Foreskin keratinocyte (primary cell): ENCODE measurements at places on chromosomes 7 and 10.

GRCh38 chr10:30247704-30248103 lies 101.4 kb downstream of the MTPAP start:
- no peak for DNase-seq

DNA sequence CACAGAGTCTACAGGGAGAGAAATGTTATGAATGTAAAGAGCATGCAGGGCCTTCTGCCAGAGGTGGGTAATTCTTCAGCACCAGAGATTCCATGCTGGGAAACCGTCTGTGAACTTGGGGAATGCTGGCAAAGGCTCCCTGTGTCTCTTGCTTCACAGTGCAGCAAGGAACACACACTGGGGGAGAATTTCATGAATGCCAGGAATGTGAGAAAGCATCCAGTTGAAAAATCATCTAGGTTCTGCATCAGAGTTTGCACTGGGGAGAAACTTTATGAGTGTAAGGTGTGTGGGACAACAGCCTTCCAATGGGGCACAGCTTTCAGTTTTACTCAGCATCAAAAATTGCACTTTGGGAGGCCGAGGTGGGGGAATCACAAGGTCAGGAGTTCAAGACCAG lies 224.3 kb upstream of the IGFBP3 start:
- peak; percentile 89 for DNase-seq

DNA sequence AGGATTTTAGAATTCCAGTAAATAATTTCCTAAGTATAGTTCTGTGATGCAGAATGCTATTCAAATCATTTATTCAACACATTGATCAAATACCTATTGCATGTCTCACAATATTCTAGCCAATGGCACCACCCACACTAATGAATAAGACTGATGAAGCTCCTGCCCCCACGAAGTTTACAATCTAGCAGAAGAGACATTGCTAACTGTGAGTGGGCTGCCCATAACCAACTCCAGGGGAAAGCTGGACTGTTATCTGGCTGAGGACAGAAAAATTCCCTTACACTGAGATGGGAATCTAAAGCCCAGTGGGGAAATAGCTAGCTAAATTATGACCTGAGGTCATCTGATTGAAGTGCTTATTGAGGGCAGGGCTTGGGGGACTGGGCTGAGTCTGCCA lies 128.8 kb upstream of the LYZL2 start:
- no peak for DNase-seq

DNA sequence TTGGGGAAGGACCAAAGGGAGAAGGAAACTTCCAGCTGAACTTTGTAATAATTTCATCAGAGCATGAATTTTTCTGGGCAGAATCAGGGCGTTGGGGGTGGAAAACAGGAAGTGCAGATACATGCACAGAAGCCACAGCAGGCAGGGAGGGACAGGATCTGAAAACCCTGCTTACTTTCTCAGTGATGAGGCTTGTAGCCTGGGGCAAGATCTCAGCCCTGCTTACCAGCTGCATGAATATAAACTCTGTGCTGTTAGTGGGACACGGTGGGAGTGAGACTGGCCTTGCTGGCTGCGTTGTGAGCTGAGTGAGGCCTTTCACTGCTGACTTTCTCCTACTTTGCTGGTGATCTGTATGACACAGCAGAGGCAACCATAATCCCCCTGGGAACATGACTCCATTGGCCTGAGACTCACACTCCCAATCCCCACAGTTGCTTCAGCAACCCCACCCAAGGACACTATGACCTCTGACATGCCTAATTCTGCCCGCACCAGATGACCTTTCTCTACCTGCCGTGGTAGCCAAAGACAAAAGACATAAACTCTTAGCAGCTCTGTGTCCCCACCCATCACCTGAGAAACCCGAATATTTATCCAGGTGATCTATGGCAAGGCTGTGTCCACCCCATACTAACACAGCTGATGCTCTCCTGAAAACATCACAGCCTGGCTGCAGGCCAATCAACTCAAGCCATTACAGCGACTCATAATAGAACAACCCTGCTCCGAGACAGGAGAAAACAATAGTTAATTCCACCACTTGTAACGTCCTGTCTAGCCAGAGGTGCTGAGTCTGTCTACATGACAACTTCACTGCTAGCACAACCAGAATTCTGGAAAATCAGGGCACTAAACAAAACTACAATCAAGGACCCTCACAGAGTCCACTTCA lies 190.7 kb upstream of the CHRM2 start:
- DNase-seq, result peak; percentile 51

GRCh38 chr7:99344061-99344647 lies 18.5 kb downstream of the ARPC1A start:
- no peak for DNase-seq

DNA sequence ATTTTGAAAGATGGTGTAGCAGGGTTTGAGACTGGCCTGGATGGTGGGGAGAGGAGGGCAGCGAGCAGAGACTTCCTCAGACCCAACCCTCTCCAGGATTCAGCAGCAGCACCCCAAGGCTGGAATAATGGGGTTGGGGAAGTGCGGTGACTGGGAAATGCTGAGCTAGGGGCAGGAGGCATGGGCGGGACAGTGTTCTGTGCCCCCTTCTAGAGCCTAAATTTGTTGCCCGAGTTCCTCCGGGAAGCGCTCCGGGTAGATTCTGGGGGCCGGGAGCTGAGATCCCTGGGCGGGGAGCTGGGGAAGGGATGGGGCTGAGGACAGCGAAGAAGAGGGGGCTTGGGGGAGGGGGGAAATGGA lies at the start of gene CHAT:
Gene CHAT, plus strand, starts transcription at position 156 of the 360 bp plus-strand sequence. Its CDS starts 153 bp downstream, at position 309.
- no peak for DNase-seq

DNA sequence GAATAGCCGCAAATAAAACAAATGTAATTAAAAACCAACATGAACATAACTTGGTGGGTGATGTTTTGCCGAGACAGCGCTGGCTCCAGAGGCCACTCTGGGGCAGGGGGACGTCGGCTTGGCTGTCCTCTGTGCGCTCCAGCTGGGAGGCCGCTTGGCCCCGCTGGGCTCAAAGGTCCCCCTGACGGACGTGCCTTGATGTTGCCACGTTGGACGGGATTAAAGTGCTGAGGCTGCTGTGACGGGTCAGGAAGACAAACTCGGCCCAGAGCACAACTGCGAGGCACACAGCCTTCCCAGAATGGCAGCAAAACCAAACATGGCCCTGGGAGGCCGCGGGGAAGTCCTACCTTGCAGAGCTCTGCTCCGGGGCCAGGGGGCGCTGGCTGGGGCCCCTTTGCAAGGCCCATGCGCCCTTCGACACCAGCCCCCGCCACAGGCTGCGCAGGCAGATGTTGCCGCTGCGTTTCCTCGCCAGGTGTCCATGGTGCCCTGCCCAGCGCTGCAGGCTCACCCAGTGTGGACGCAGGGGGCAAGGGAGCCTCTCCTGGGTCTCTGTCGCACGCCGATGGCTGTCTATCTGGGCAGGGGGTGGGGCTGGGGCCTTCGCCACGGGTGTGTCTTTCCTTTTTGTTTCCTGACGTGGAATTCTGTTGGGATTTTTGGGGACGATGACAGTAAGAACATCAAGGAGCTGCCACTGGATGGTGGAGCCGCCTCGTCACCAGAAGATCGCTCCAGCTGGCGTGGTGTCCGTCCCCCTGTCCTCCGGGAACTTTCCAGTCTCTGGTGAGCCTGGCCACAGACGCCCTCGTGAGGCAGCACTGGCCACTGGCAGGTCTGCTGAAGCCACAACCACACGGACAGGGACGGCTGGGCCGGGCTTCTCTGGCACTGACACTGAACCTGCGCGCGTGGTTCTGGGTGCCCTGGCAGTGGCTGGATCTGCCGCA lies 99.6 kb upstream of the DIP2C start:
- peak; percentile 10 for DNase-seq

DNA sequence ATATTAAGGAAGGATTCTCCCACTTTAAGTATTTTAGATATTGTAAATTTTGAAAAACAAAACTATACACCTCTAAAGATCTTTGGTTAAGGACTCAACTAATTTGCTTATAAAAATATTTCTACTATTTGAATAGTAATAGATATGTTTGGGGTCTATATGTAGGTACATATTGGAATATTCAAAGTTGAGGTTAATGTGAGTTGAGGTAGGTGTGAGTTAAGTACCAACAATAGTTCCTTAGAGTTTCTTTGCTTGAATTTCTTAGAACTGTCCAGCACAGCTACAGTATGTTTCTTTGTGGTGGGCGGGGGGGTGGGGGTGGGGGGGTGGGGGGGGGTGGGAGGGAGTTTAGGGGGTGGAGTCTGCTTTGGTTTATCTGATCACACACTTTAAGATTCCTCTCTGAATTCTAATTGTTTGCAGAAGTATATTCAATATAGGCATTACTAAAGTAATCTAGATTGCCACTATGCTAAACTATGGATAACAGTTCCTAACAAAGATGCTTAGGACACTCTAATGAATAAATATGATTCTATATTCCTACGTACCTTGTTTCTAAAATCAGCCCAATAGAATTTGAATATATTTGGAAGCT lies 2.1 kb downstream of the GRM3 start:
- no peak for DNase-seq

DNA sequence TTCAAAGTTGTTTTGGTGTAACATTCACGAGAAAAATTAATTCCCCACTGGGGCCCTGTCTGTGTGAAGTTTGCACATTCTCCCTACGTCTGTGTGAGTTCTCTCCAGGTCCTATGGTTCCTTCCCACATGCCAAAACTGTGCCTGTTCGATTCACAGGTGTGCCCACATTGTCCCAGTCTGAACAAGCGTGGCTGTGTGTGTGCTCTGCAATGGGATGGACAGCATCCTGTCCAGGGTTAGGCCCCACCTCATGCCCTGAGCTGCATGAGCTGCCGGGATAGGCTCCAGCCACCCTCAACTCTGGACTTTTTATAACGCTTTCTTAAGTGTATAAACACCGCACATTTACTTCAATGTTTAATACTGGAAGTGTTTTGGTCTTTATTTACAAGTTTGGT lies 55.4 kb downstream of the ARHGAP21 start:
- DNase-seq, result no peak

DNA sequence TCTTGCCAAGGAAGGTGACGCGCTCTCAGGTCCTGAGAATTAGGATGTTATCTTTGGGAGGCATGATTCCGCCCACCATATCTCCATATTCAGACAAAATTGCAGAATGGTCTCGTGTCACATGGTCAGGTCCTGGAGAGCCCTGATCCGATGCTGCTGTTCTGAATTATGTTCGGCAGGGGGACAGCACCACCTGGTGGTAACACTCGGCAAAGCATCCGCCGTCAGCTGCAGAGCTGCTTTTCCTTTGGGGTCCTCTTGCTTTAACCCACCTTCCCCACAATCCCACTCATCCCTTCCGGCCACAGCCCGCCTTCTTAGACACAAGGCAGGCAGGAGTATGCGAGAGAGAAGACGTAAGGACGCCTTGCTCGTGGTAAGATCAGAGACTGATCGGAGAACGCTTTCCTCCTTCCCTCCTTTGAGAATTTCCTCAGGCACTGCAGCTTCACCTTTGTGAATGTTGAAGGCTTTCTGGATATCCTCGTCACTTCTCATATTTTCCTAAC lies 327.8 kb upstream of the C7orf33 start:
- peak; percentile 16 for DNase-seq

DNA sequence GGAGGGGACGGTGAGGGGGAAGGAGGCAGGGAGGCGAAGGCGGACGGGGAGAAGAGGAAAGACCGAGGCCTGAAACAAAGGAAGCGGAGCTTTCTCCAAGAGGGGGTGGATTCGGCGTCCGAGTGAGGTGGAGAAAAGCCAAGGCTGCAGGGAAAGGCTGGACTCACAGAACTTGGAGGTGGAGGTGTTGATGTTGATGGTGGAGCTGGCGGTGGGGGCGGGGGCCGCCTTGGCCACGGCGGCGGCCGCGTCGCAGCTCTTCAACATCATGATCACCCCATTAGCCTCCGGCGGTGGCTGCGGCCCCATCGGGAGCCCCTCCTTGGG lies 578 bp downstream of the CACUL1 start:
- DNase-seq, result peak; percentile 40

DNA sequence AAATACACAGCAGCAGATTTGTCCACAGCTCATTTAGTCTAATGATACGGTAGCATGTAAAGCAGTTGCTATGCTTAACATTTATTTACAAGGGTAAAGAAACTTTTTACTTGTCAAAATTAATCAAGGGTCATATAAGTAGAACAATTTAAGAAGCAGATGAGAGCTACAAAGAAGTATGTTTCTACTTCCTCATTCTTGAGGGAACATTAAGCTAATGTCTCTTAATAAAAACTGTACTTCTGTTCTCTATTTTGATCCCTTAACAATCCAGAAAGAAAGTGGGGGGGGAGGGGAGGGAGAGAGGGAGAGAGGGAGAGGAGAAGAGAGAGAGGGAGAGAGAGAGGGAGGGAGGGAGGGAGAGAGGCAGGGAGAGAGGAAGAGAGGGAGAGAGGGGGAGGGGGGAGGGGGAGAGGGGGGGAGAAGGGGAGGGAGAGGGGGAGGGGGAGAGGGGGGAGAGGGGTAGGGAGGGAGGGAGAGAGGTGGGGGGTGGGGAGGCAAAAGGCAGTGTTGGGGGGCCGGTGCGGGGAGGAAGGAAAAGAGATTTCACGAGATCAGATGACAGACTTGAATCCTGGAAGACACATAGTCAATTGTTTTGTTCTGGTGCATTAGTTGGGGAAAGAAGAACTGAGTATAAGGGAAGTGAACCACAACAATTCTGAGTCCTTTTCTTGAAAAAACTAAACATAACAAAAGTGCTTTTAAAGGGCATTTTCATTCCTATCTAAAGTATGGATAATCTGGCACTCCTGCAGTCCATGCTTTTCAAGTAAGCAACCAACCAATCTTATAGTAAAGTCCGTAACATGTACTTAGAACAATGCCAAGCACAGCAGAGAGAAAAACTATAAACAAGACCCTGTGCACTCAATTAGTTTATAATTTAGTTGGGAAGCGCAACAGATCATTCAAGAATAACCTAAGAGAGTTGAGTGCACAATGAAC lies 128.0 kb downstream of the USP6NL start:
- DNase-seq, result no peak

DNA sequence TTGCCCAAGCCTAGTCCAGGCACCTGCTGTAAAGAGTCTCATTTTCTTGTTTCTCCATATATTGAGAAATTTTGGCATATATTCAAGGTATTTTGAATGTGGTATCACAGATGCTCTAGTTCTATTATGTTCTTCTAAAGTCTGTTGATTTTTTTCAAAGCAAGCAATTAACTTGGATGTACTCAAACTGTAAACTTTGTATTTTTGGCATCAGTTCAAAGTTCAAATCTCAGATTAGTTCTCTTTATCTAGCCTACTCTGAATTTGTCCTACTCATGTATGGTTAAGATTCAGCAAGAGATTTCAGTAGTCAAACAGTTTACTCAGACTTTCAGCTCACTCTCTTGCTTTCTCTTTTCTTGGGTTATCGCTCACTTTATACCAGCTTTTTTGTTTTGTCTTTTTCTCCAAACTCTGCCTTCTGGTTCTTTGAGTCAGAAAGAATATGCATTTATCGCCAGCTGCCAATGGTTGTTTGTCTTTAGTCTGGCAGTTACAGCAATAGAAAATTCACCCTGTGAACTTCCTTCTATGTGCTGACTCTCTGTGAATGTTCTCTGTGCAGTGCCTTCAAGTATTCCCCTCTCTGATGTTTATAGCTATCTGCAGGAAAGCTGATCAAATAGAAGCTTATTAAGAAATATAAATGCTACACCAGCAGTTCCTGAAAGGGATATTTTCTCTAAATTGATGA lies 56.0 kb downstream of the ANKRD7 start:
- DNase-seq, result no peak
